Coronary artery (tissue), 2 donors: ENCODE measurements at places on chromosomes 13 and 19.

- no peak for DNase-seq
Measured at GRCh38 chr13:95403349-95404140, 102.3 kb upstream of the ABCC4 start.

GRCh38 chr19:6527893-6528543, 2.8 kb upstream of the TNFSF9 start:
- DNase-seq = no peak

DNA sequence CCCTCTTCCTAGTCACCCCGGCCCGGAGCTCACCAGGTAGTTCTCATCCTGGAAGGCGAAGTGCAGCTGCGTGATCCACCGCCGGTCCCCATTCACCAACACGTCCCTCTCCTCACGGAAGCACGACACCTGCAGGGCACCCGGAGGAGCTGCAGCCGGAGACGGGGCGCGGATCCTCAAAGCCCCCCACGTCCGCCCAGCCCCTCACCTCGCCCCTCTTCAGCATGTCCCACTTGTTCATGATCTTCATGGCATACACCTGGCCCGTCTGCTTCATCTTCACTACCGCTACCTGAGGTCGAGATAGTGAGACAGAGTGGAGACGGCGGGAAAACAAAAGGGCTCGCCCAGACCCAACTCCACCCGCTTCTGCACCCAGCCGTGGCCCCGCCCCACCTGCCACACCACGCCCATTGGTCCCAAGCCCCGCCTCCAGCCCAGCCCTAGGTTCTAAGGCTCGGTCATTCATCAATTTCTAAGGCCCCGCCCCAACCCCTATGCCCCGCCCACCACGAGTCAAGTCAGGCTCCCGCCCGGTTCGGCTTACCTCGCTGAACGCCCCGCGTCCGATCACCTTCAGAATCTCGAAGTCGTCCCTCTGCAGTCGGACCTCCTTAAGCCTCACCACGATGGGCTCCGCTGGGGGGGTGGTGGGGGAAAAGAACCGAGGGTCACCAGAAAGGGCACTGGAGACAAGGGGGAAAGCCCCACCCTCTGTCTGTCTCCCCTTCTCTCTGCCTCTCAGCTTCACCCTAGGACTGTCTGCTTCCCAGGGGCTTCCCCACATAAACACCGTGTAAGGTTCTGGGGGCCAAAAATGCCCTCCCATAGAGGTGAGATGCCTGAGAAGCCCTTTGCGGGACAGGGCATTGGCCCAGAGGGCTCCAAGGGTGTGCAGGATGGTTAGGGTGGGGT, 2.8 kb downstream of the DMPK start:
- DNase-seq = no peak

DNA sequence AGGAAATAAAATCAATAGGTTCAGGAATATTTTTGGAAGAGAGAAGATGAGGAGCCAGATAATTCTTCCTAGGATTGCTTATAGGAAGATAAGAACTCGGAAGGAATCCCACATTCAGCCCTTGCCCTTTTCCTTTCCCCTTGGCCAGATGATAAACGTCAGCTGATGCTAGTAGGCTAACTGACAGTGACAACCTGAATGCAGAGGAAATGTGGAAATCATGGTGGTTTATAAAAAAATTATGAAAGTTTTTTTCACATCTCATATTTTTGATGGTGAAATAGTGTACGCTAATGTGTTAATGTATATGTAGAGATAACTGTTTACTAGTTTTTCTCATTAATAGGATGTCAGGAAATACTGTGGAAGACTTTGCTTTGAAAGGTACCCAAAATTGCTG, 56.9 kb downstream of the EDNRB start:
- DNase-seq = no peak
